Activated CD4-positive, alpha-beta T cell treated with anti-CD3 and anti-CD28 coated beads, Interleukin-10, Interleukin-2, amounts not matched to agents 100 ng/mL and 50 ng/mL, durations not matched to agents 16 hours and 8 hours (primary cell): ENCODE measurements at places on chromosomes 7 and 10.

DNA sequence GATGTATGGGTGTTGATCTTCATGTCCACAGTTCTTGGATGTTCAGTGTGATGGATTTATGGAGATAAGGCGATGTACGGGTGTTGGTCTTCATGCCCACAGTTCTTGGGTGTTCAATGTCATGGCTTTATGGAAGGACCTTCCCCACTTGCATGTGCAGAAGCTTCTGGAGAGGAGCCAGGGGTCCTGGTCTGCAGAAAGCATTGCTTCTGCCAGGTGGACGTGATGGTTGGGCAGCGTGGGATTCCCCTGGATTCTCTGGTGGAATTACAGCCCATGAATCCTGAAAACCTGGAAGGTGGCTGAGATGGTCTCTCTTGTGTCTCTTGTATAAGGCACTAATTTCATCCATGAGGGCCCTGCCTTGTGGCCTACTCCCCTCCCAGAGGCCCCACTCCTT is 183.7 kb upstream of the TCERG1L start:
- no peak for DNase-seq

GRCh38 chr7:127189074-127189473 is 63.7 kb downstream of the GRM8 start:
- no peak for DNase-seq

GRCh38 chr10:107054469-107055156 is 109.9 kb downstream of the SORCS1 start:
- DNase-seq: no peak

GRCh38 chr7:32250003-32250402 is 179.8 kb upstream of the PDE1C start:
- DNase-seq: no peak

DNA sequence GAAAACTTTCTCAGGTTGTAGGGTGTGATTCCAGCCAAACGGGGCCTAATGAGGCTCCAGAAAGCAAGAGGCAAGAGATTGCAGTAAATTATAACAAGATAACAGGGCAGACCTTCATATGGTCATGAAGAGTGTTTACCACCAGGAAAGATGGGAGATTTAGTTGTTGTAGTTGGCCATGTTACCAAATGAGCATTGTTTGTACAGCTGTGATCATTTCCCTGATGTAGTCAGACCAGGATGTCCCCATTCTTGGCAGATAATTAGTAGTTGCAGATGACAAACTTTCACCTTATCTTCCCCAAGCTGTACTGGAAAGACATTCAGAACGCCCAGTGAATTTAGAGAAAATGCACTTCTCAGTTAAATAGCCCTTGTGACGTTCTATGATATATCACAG is 630.8 kb downstream of the ANKRD7 start:
- no peak for DNase-seq

DNA sequence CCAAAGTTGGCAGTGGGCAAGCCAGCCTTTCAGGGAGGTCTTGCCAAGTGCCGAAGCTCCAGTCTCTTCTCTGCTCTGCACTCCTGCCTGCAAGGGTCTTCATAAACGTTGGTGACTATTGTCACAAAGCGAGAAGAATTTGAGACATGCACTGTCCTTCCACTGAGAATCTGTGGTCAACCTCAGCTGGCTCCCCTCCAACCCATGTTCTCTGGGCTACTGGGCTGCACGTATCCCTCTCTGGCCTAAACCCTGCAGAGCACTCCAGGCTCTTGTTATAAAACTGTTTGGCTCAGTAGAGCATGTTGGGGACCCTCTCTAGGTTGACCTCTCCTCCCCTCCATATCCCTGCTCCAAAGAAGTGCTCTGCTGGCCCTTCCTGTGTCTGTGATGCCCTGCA is 260.4 kb upstream of the NFE2L3 start:
- DNase-seq: no peak

GRCh38 chr10:32051926-32052325 is 4.3 kb downstream of the KIF5B start:
- no peak for DNase-seq

- DNase-seq: no peak
Measured at GRCh38 chr10:129133856-129134255, 333.2 kb upstream of the MGMT start.

GRCh38 chr10:97018251-97019212 is 167.2 kb downstream of the SLIT1 start:
- DNase-seq: no peak

- no peak for DNase-seq
Measured at GRCh38 chr10:133235265-133235855, 2.3 kb upstream of the VENTX start.

DNA sequence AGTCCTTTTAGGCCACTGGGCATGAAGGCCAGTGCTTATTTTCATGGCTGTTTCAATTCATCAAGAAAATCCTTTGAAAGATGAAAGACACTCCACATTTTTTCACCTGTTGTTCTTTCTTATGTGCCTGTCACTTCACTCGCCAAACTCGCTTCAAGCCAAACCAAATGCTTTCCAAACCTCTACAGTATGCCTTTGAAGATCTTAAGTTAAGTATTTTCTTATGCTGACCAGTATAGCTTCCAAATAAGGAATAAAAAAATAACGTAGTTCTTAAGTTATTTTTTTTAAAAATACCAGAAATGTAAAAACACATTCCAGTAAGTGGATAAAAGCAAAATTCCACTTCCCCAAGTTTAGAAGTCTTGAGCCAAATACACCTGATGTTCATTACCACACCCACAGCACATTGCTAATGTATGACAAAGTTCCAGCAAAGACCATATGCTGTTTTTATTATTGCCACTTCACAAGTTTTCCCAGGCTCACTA is 186.1 kb downstream of the MTERF1 start:
- no peak for DNase-seq

DNA sequence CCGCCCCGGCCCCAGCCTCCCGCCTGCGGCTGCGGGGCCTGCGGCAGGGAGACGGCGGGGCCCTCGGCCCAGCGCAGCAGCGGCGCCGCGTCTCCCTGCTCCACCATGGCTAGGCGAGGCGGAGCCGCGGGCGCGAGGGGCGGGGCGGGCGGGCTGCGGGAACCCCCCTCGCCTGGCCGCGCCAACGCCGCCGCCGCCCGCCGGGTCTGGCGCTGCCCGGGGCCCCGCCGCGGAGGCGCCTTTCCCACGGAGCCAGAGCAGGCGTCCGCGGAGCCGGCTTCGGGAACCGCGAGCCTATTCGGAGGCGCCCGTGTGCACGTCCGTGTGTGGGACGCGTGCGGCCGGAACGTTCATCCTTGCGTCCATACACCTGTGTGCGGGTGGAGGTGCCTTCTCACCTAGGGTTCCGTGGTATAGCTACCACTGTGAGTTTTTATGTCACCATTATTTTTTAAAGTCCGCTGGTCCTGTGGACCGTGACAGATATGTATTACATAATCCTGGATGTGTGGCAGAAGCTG is at the start of gene DENND11:
Gene DENND11 (minus strand): TSS at position 120 of the 521 bp plus-strand sequence. CDS start 13 bp downstream, at position 107.
- DNase-seq: peak; percentile 43

- no peak for DNase-seq
Measured at GRCh38 chr7:155058896-155059295, 11.2 kb upstream of the HTR5A start.

GRCh38 chr10:122703483-122704448 is 4.1 kb upstream of the C10orf120 start:
- peak; percentile 68 for DNase-seq

DNA sequence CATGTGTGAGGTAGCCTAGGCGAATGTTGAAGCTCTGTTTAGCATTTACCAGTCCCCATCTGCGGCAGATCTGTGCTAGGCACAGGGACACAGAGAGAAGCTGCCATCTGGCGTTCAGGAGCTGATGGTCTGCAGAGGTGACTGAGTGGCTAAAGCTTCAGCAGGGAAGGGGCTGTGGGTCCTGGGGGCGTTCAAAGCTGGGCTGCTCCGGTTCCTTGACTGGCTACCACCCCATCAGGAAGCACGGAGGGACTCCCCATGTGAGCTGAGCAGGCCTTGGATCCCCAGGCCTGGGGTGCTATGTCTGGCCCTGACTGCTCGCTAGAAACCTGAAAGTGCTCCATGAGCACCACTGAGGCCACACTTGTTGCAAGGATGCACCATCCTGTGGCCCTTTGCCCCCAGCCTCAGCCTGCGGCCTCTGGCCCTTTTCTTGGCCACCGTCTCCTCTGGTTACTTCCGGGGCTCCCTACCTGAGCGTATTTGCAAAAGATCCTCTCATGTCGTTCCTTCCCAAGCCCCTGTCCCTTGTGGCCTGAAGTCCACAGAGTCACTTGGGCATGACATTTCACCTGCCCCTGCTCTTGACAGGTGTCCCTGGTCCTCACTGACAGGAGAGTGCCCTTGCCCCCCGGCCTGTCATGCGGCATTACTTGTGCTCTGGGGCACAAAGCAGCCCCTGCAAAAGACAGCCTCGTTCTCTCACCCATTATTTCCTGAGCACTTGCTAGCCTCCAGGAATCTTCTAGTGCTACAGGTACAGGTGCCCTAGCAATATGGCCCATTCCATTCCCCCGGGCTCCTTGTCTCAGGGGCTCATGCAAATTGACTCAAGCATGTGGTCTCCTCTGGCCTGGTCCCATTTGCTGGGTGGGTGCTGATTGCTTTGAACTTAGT is 108.1 kb downstream of the GLRX3 start:
- no peak for DNase-seq

DNA sequence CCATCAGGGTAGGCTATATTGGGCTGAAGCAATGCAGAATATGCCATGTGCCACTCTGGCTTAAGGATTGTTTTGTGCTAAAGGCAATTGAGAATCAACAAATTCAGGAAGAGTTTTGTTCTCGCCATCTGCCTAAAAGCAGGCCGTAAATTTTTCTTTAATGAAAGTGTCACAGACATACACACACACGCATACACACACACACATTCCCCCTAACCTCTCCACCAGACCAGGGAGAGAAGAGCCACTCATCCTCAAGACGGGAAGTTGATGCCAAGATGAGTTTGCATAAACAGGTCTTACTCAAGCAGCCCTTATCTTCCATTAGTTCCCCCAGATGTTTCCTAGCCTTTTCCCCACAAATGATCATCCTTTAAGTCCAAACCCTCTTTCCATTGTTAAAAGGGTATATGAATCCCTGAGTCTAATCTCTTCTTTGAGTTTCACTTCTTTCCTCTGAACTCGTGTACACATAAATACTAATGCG is 59.6 kb upstream of the TRIM24 start:
- no peak for DNase-seq

DNA sequence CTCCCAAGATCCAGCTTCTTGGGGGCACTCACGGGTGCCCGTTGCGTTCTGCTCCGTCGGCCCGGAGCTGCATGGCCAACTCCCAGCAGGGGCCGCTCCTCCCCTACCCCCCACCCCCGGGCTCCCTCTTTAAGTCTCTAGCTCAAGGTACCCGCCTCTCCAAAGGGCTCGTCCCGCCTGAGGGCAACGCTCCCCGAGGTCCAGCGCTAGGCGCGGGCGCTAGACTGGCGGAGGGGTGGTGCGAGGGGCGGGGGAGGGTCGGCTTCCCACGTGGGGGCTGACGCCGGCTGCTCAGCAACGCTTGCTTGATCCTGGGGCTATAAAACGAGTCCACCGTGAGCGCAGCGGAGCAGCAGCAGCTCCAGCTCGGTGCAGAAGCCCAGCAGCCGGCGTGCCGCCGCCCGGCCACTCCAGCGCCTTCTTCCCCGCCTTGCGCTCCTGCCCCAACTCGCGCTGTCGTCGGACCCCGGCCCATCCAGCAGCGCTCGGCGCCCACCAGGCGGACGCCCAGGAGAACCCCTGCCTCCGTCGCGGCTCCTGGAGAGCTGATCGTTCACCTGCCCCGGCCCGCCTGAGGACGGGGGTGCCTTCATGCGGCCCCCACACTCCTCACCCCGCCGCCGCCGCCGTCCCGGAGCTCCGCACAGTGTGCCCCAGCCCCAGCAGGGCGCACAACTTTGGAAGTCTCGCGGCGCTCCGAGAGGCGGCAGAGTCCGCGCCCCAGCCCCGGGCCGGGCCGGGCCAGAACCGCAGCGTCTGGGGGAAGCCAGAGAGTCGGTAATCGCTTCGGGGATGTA is at the start of gene ADRA2A:
Gene ADRA2A (plus strand): TSS at position 348 of the 797 bp plus-strand sequence. CDS start 968 bp downstream, outside the sequence.
- DNase-seq: peak; percentile 20

DNA sequence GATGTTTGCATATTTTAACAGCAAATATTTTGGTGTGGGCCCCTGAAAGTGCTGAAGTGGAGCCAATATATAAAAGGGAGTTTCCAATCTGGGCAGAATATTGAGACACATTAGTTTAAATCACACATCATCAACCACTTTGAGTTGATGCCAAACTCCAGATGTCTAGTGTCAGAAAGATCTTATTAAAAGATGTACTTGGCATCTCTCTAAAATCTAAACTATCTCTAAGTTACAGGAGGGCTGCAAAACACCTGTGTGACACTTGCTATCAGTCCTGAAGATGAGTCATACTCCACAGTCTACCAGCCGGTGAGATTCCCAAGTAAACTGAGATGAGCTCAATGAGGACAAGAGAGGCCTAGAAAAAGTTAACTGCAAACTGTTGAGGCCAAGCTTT is 11.4 kb downstream of the JAZF1 start:
- no peak for DNase-seq

GRCh38 chr7:26853788-26854393 is 10.5 kb downstream of the SKAP2 start:
- peak; percentile 2 for DNase-seq

GRCh38 chr7:2523461-2523936 is 3.9 kb downstream of the LFNG start:
- no peak for DNase-seq

GRCh38 chr10:104262055-104262454 is 6.9 kb upstream of the GSTO2 start:
- DNase-seq: no peak

DNA sequence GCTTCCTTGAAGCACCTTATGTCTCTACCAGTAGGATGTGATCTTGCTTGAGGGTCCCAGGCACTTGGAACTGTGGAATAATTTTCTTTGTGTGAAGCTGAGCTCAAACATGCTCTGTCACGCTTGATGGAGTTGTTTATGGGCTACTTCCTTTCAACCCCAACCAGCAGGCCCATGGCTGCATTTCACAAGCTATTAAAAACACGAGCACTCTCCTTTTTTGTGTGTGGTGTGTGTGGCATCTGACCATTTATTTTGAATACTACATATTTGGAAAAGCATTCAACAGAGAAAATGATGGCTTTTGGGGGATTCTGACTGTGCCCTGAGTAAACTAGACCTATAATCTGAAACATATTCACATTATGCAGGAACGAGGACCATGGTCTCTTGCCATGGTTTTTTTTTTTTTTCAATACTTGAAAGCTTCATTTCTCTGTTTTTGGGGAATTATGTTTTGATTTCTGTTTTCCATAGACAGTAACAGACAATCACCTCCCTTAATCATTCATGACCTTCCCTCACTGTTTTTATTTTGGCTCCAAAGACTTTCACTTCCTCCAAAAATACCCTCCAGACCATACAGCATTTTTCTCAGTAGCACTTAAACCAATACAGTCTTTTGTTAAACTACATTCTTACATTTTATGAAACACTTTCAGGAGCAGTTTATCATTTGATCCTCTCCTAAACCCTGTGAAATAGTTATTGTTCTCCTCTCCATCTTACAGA is 233.6 kb upstream of the BMPER start:
- no peak for DNase-seq

DNA sequence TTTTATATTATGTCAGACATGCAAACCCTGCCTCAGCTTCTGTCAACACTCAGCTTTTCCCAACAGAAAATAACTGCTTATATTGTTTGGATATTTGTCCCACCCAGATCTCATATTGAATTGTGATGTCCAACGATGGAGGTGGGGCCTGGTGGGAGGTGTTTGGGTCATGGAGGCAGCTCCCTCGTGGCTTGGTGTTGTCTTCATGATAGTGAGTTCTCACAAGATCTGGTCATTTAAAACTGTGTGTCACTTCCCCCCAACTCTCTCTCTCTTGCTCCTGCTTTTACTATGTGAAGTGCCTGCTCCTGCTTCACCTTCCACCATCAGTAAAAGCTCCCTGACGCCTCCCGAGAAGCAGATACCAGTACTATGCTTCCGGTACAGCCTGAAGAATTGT is 85.8 kb upstream of the KCNMA1 start:
- no peak for DNase-seq

GRCh38 chr10:6014241-6014761 is 37.0 kb upstream of the IL15RA start:
- peak; percentile 67 for DNase-seq

- DNase-seq: no peak
Measured at GRCh38 chr10:30058570-30059132, 735 bp downstream of the JCAD start.
